ENCODE measurements at places on chromosomes 1 and 21.

DNA sequence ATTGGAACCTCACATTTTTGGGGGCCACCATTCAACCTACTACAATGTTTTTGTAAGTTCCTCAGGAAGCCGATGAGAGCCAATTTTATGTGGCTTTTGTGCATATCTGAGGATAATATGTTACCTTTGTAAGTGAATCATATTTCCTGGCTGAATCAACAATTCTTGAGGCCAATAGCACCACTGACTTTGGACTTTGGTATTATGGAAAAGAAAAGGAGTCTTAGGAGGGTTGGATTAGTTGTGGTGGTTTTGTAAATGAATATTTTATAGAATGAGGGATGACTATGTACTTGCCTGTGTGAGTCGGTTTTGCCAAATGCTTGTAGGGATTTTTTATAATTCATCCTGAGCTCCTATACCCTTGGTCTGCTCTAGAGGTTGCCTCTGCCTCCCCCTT, 181.5 kb upstream of the HMGB4 start:
- no peak for DNase-seq

- peak; percentile 27 for DNase-seq
Observed at GRCh38 chr1:212700223-212700891, 717 bp upstream of the BATF3 start.

- DNase-seq = no peak
Observed at GRCh38 chr1:196317535-196318522, 290.4 kb downstream of the KCNT2 start.

- DNase-seq = no peak
Observed at GRCh38 chr1:177411381-177411780, 240.6 kb downstream of the BRINP2 start.

DNA sequence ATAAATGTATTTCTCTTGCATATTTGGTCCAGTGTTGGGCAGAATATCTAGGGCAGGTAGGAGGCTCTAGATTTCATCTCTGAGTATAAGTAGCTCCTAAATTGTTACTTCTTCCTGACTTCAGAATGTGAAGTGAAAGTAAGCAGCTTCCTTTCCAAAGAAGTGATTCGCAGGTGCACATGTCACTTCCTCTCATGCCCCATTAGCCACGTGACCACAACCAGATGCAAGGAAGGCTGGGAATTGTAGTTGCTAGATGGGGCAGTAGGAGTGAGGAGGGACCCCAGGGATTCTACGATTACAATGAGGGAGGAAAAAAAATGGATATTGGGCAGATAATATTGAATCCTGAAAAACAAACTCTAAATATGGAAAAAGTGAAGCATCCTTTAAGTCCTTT, 113.2 kb upstream of the CYYR1 start:
- no peak for DNase-seq

GRCh38 chr1:2019571-2020309, 595 bp downstream of the GABRD start:
- no peak for DNase-seq

Data from activated naive CD4-positive, alpha-beta T cell (primary cell).